ENCODE measurements at places on chromosomes 5 and 9.

- no peak for DNase-seq
Observed at GRCh38 chr9:16278326-16278999, 592.0 kb downstream of the BNC2 start.

DNA sequence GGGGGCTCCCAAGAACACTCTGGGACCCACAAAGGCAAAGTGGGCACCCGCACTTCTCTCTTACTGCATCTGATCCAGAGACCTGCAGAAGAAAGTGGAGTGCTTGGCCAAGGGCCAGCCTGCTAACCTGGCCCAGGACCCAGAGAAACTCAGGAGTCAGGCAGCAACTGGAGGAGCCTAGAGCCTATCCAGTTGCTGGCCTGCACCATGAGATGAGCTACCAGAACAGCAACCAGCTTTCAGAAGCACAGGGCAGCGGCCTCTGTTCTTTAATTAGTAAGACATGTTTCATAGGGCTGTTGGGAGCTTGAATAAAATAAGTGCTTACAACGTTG lies 298.3 kb downstream of the GADD45G start:
- DNase-seq: no peak

GRCh38 chr5:69527128-69527770 lies 32.7 kb upstream of the GTF2H2C start:
- no peak for DNase-seq

DNA sequence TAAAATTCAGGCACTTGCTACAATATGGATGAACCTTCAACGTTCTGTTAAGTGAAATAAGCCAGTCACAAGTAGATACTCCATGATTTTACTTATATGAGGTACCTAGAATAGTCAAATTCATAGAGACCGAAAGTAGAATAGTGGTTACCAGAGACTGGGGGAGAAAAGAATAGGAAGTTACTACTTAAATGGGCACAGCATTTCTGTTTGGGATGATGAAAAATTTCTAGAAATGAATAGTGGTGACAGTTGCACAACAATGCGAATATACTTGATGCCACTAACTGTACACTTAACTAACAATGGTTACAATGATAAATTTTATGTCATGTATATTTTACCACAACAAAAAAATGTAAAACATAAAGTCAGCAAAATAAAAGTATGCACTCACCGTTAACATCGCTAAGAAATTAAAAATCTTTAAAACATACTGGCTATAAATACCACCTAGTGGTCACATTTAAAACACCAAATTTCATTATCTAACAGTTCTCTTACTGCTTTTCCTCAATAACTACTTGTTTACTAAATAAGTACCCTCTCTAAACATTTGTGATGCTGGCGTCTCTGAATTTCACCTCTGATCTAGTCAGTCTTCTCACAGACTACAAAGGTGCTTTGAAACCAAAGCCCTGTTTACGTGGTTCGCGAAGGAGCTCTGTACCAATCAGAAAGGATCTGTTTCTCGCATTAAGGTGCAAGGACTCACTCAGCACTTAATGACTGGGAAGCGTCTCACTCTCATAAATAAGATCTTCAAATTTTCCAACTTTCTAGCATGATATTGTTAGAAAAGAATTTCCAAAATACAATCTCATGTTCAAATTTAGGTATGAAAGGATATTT lies 22.7 kb downstream of the KIF3A start:
- DNase-seq: no peak

DNA sequence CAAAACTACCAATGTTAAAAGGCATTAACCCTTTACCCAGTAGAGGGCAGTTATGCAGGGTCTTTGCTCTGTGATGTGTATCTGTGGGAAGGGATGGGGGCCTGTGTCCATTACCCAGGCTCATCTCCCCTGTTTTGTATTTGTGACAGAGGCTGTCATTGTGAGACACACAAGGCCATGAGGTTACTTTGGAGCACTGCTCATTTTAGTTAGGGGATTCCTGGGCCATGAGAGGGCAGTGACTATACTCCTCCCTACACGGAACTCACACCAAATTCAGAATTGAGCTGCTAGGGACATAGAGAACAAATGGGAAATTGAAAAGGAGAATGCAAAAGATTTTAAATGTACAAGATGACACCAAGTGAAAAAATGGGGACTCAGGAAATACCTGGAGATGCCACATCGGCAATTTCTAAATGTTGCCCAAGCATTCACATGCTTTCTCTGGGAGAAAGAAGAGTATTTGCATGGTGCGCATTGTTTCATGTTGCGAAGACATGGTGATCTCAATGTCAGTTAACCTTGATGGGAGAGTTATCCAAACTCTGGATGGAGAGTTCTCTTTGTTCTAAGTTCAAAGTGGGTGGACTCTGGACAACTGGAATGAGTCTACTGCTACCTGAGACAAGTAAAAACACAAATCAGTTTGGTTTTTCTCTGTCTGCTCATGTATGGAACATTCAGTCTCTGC lies 32.5 kb downstream of the C9orf152 start:
- DNase-seq: no peak

DNA sequence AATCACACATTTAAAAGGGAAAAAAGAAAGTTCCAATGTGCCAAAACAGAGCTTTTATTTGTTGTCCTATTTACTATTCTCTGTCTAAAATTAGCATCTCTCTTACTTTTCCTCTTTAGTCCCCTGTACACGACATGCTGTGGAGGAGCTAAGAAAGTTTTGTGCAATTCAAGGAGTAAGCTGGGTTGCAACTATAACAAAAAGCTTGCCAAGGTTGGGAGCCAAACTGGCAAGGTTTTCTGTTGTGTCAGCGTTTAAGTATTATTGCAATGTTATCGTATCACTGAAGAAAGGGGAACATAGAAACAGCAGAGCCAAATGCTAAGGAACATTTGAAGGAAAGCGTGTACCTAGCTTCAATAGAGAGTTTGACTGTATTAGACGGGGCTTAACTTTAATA lies 680.8 kb downstream of the CETN3 start:
- DNase-seq: no peak

GRCh38 chr9:69325409-69326212 lies 596 bp downstream of the ENTREP1 start:
- DNase-seq: no peak

GRCh38 chr5:131194725-131195124 lies 24.0 kb downstream of the LYRM7 start:
- no peak for DNase-seq

- DNase-seq: no peak
Observed at GRCh38 chr5:154878642-154879335, 20.4 kb downstream of the CNOT8 start.

DNA sequence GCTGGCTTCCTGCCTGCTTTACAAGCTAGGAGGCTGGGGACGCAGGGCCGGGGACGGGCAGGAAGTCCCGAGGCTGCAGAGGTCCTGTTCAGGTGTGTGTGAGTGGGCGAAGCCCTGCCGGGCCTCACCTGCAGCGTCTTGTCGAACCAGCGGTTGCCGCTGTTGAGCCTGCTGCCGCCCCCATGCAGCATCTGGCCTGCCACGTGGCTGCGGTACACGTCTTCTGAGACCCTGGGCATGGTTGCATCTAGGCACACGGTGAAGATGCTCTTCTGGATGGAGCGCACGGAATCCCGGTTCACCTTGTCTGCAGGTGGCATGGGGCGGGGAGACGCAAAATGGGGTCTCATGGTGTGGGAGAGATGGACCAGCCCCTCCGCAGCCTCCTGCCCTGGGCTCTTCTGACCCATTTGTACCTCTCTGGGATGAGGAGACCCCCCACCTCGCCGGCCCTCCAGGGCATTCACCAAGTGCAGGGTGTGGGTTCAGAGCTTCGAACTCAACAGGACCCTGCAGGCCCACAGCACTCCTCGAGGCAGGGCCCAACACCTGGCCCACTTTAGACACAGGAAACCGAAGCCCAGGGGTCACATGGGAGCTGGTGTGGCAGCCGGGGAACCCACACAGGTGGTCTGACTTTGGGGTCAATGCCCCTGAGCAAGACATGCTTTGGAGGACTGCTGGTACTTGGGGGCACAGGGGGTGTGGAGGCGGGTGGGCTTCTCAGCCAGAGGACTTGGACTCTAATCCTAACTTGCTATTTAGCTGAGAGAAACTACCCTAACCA lies 10.0 kb downstream of the CRAT start:
- DNase-seq: no peak

- no peak for DNase-seq
Observed at GRCh38 chr5:72107131-72107900, at the start of gene MAP1B. Gene MAP1B, plus strand, starts transcription at chr5:72107475. Its CDS starts 57 bp downstream, at chr5:72107532.

- no peak for DNase-seq
Observed at GRCh38 chr5:13519131-13519530, 425.4 kb downstream of the DNAH5 start.

Measured in keratinocyte (primary cell).